T follicular helper cell (primary cell): ENCODE measurements at places on chromosomes 2 and 18.
A peak's percentile ranks its signal among the peaks of the same experiment; 100 is the strongest.

DNA sequence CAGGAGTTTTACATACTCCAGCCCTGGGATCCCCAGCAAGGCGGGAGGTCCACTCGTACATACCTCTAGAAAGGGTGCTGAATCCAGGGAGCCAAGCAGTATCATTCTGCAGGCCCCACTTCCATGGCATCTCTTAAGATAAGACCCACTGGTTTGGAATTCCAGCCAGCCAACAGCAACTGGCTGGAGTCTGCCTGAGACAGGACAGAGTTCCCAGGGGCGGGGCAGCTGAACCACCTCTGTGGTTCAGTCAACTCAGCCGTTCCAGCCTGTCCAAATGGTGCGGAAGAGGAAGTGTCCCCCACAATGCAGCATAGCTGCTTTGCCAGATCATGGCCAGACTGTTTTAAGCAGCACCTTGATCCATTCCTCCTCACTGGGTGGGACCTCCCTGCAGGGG is 33.2 kb downstream of the ZNF892 start:
- DNase-seq = no peak

GRCh38 chr2:22273853-22274252 is 1111.1 kb upstream of the KLHL29 start:
- DNase-seq = no peak

- no peak for DNase-seq
These were observed 32.3 kb downstream of the FHOD3 start for GRCh38 chr18:36329684-36330434.

DNA sequence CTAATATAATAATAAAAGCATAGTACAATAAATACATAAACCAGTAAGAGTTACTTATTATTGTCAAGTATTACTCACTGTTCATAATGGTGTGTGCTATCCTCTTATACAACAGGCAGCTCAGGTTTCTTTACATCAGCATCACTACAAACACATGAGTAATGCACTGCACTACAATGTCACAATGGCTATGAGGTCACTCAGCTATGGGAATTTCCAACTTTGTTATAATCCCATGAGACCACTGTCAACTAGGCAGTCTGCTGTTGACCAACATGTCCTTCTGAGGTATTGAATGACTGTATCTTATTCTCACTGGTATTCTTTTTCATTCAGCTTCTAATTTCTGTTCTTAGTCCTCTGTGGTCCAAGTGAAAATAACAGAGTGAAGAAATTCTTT is 250.4 kb upstream of the DSEL start:
- no peak for DNase-seq

DNA sequence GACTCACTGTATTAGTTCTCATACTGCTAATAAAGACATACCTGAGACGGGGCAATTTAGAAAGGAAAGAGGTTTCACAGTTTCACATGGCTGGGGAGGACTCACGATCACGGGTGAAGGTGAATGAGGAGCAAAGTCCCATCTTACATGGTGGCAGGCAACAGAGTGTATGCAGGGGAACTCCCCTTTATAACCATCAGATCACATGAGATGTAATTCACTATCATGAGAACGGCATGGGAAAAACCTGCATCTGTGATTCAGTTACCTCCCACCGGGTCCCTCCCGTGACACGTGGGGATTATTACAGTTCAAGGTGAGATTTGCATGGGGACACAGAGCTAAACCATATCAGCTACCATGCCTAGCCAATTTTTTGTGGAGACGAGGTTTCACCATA is 168.2 kb downstream of the NEDD4L start:
- DNase-seq = no peak

- DNase-seq = no peak
These were observed 456.7 kb downstream of the SOX11 start for GRCh38 chr2:6148882-6149281.

DNA sequence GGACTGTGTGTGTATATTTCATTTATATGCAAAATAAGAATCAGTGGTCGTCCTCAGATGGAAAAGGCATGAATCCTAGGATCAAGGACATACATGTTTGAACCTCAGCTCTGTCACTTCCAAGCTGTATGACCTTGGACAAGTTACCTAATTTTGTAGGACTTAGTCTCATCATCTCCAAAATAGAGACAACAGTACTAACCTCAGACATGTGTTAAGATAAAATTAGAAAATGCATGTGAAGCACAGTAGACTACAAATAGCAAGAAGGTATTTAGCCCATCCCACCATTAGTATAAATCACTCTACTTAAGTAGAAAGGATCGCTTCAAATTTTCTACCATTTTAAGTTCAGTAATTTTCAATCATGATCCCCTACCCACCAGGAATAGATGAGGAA is 309.8 kb downstream of the ZEB2 start:
- no peak for DNase-seq

DNA sequence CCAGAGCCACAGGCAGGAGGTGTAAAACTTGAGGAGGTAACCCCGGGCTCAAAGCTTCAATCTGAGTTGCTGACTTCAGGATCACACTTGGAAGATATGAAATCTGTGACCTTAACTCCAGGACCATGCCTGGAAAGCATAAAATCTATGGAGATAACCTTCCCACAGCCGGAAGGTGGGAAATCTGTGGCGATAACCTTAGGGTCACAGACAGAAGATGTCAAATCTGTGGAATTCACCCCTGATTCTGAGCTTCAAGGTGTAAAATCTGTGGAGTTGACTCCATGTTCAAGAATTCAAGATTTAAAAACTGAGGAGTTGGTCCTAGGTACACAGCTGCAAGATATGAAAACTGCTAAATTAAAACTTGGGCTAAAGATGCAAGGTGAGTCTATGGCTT is 11.6 kb upstream of the ZNF512 start:
- DNase-seq = no peak

DNA sequence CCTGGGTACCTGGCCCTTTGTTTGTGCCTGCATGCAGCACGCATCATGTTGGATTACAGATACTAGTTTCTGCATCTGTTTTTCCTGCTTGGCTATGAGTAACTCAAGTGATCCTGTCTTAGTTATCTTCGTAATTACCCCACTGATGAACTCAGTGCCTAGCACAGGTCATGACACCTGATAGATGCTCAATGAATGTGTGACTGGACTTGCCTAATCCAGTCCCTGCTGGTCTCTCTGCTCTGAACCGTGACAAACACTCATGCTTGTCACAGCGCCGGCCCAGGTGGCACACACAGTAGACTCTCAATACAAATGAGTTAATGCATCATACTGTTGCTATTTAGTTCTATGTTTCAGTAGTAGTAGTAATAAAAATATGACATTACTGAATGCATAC is 31.2 kb upstream of the NTSR2 start:
- DNase-seq = no peak

GRCh38 chr2:120305937-120306490 is 39.9 kb upstream of the INHBB start:
- no peak for DNase-seq

DNA sequence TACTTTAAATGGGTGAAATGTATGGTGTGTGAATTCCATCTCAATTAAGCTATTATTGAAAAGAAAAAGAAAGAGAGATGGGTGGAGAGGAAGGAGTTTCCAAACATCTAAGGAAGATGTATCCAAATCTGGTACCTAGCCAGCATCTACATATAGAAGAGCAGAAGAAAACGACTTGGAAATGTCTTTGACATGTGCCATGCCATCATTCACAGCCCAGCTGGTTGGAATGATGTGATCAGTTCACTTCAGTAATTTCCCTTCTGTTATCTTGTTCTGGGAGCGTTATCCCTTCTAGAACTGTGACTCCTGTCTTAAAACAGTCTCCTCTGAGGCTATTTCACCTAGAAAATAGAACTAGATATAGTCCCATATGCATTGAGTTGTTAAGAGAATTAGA is 312.8 kb upstream of the GYPC start:
- DNase-seq = no peak

GRCh38 chr18:40072761-40073160 is 1882.3 kb upstream of the PIK3C3 start:
- no peak for DNase-seq

- DNase-seq = no peak
These were observed 233.3 kb downstream of the LDLRAD4 start for GRCh38 chr18:13451661-13452387.

- DNase-seq = no peak
These were observed 30.4 kb upstream of the GMCL1 start for GRCh38 chr2:69798909-69799526.

DNA sequence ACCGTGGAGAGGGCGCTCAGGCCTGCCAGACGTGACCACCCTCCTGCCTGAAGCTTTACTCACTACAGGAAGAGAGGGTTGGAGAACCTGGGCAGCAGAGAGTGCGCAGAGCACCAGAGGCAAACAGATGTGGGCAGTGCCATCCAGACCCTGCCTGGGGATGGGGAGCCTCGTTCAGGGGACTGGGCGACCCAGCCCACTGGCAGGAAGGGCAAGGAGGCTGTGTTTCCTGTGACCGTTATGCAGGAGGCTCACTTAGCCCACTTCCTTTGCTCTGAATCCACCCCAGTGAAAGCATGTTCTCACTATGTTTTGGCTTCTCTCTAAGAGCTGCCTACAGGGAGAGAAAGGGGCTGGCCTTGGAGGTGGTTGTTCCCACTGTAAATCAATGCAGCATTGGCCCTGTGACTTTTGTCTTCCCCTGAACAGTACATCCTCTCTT is 23.0 kb upstream of the ACKR3 start:
- DNase-seq = no peak

GRCh38 chr2:130300258-130300969 is 42.3 kb upstream of the IMP4 start:
- DNase-seq = no peak

DNA sequence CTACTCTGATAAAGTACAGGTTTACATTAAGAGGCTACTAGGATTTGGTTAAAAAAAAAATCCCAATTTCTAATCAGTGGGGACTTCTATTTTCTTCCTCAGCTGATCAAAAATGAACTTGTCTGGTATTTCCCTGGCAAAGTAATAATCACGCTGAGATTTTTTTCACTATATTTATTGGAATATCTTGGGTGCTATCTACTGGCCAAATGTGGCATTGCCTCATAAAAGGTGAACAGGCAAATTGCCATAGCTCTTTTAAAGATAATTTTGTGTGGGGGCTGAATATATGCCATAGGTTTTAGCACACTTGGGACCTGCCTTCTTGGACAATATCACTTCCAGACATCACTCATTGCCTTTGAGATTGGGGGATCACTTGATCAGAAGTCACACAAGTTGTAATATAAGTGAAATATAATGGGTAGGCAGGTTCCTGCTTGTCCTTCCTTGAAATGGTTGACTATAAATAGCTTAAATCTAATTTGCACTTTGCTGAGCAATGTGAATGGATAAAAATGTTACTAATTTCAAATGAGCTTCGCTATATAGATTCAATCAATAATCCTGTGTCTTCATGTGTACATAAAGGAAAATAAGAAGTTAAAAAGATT is 7.0 kb upstream of the NXPH2 start:
- no peak for DNase-seq

GRCh38 chr18:13218368-13218991 is at the start of gene LDLRAD4:
Gene LDLRAD4, plus strand, starts transcription at chr18:13218760.
- peak; percentile 37 for DNase-seq

DNA sequence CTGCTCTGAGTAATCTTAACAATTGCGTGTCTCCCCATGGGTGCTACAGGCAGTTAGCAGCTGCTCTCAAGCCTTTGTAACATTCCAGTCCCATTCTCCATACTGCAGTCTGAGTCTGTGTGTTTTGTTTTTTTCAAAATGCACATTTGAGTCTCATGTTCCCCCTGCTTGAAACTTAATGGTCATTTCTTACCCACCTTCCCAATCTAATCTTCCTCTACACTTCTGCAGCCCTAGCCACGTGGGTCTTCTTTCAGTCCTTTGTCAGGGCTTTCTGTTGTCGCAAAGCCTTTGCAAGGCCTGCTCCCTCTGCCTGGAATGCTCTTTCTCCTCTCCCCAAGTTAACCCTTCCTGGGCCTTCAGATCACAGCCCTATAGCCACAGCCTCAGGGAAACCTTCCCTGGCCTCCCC is 24.5 kb downstream of the ELAC1 start:
- DNase-seq = no peak

GRCh38 chr2:195352581-195352980 is 304.4 kb upstream of the SLC39A10 start:
- no peak for DNase-seq

DNA sequence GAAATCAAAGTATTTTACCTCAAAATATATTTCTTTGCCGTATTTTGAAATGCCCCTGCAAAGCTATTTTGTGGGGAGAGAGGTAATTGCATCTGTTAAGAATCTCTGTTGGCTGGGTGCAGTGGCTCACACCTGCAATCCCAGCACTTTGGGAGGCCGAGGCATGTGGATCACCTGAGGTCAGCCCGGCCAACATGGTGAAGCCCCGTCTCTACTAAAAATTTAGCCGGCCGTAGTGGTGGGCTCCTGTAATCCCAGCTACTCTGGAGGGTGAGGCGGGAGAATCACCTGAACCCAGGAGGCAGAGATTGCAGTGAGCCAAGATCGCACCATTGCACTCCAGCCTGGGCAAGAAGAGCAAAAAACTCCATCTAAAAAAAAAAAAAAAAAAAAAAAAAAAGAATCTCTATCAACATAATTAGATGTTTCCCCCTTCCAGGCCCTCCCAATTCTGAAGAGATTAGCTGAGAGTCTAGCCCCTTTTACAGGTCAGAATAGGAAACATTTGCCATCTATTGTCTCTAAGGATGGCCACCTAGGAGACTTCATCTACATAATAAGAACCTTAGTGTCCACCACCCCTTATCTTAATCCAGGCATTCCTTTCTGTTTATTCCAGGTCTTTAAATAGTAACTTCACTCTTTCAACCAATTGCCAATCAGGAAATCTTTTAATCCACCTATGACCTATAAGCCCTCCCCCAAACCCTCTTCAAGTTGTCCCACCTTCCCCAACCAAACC is 3.5 kb upstream of the TRAPPC8 start:
- DNase-seq = no peak

DNA sequence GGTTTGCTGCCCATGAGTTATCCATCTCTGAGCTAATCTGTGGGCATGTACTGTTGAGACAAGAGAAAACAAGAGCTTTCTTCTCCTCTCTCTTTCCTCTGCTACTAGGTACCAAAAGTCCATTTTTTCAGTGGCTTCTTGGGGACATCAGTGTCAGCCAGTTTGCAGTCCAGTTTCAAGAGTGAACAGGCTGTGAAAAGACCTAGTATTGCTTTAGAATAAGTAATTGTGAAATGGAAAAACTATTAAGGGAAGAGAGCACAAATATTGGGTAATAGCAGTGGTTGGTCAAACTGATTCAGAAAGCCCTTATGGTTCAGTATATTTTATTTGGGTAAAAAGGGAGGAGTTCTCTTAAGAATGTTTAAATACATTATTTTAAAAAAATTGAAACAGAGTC is 33.0 kb upstream of the MEP1B start:
- no peak for DNase-seq

- no peak for DNase-seq
These were observed 1.1 kb upstream of the ERMN start for GRCh38 chr2:157326698-157327097.
